ENCODE measurements at places on chromosomes 6 and 20.

DNA sequence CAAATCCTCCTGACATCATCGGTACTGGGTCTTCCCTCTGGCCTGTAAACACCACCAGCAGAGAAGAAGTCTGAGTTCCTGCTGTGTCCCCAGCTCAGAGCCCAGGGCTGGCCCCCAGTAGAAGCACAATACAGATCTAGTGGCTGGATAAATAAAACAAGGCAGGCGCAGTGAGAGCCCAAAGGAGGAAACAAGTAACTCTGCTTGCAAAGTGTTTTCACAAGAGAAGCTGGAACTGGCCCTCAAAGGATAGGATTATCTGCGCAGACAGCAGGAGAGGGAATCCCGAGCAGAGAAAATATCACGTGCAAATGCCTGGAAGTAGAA lies 205.1 kb downstream of the ZDHHC14 start:
- DNase-seq = no peak

GRCh38 chr6:147999001-147999540 lies 343.6 kb upstream of the SASH1 start:
- DNase-seq = no peak

DNA sequence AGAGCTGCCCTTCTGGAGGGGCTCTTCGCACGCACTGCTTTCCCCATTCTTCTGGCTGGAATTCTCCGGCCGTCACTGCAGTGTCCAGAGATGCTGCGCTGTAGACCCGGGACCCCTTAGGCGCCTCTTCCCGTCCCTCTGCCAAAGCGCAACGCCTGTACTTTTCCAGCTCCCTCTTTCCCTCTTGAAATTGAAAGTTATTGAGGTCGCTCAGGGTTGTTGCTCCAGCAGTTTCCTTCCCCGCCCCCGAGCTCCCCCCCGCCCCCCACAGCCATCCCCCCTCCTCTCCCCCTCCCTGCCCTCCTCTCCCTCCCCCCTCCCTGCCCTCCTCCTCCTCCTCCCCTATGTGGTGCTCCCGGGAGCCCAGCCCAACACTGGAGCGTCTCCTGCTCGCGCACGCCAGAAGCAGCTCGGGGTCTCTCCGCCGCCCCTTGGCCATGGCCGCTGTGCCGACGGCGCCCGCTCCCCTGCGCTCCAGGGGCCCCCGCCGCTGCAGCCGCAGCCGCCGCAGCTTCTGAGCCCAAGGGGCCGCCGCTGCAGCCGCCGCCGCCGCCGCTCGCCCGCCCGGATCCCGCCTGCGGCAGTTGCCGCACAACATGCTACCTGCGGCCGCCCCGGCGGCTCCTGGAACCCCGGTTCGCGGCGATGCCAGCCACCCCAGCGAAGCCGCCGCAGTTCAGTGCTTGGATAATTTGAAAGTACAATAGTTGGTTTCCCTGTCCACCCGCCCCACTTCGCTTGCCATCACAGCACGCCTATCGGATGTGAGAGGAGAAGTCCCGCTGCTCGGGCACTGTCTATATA lies at the start of gene RSPO3:
TSS of gene RSPO3 (plus strand) at position 374 of the 804 bp plus-strand sequence. CDS start 522 bp downstream, outside the sequence.
- no peak for DNase-seq

GRCh38 chr20:10280018-10280908 lies 61.6 kb downstream of the SNAP25 start:
- no peak for DNase-seq

GRCh38 chr6:158668707-158669103 lies 18.9 kb downstream of the SYTL3 start:
- no peak for DNase-seq

DNA sequence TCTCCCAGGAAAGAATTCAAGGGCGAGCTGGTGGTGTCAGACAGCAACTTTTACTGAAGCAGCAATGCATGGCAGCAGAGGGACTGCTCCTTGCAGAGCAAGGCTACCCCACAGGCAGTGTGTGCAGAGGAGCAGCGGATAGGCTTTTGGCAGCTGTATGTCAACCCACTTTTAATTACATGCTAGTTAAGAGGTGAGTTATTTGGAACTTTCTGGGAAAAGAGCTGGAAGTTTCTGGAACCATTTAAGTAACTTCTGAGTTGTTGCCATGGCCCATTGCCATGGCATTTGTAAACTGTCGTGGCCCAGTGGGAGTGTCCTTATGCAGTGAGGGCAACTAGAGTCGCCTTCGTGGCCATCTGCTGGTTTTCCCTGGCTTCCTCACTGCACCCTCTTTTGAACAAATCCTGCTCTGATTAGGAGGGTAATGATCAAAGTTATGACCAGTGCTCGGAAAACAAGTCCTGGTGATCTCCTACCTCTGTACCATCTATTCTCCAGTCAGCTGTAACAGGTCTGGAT lies 34.0 kb downstream of the BPIFB4 start:
- DNase-seq = no peak

DNA sequence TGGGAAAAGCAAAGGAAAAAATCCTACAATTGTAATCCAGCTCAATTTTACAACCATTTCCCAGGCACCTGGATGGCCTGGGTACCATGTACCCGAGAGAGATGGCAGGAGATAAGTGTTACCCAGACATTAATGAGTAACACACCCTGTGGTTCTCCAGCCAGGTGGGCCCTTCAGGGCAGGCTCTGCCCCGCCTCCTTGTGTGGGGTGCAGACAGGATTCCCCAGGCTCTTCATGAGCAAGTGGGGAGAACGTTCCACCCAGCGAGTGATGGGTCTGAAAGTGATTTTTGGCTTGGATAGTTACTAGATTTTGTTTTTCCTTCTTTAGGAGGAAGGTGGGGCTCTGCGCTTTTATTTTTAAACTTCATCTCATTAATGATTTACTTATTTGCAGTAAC lies 243.9 kb downstream of the TAF4 start:
- DNase-seq = no peak

DNA sequence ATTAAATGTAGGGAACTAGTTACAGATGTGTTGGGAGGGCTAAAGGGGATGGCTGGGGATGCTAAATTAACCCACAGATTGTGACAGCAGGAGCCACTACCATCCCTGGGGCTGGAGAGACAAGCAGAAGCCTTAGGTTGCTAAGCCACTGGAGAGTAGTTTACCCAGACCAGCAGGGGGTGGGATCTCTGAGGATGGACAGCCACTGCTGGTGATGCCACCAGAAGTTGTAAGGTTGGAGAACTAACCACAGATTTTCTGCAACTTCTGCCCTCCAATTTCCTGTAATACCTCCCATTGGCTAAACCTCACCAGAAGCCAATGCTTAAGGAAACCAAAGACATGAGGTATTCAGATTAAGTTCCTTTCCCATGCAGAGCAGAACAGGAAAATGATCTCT lies 139.6 kb upstream of the NOX3 start:
- no peak for DNase-seq

- no peak for DNase-seq
These were observed 189.0 kb downstream of the ANKRD60 start for GRCh38 chr20:58039274-58040092.

DNA sequence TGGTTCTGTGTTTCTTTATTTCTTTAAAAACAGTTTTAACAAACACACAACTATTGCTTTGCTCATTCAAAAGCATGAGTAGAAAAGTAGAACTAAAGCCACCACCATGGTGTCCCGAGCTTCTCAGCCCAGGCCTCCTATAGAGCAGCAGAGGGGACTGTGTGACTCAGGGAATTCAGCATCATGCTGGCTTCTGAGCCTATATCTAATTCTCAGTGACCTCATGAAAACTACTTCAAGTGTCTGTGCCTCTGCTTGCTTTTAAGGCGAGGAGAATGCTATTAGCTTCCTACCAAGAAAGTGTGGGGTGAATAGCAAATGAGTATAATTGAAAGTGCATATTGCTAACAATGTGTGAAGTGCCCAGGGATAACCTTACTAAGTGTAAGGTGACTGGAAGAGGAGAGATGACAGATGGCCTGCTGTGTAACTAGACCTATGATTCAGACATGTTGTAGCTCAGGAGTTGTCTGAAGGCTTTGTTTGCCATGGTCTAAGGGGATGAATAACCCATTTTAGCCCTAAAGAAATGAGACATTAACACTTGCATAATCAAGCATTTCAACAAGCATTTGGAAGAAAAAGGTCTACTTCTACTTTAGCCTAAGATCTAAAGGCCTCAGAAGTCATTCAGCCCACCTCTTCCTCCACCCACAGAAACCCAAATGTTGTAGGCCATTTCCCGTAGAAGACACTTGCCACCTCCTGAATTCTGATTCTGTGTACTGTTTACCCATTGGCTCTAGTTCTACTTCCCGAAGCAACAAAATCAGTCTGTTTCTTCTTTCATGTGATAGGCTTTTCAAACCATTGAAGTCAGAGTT lies 121.5 kb upstream of the ARG1 start:
- no peak for DNase-seq

GRCh38 chr20:45548410-45548809 lies 1.2 kb upstream of the EPPIN start:
- no peak for DNase-seq

- no peak for DNase-seq
These were observed 11.7 kb downstream of the SFT2D1 start for GRCh38 chr6:166330612-166331011.

DNA sequence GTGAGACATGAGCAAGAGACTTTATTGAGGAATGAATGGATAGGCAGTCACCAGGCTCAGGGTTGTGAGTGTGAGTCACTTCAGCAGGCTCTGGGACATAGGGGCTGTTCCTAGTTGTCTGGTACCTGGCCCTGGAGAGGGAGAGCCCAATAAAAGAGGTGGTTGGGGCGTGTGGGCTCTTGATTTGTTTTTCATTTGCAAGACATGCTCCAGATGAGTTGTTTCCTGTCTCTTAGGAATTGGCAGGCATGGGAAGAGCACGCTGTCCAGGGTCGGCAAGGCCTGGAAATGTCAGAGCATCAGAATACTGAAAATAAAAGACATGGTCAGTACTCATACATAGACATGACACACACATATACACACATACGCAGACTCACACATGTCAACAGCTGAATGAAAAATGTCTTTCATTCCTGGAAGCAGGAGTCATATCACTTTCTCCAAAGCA lies 166.3 kb upstream of the SULF2 start:
- DNase-seq = no peak

- DNase-seq = no peak
These were observed 11.6 kb upstream of the VGLL2 start for GRCh38 chr6:117253785-117254184.

DNA sequence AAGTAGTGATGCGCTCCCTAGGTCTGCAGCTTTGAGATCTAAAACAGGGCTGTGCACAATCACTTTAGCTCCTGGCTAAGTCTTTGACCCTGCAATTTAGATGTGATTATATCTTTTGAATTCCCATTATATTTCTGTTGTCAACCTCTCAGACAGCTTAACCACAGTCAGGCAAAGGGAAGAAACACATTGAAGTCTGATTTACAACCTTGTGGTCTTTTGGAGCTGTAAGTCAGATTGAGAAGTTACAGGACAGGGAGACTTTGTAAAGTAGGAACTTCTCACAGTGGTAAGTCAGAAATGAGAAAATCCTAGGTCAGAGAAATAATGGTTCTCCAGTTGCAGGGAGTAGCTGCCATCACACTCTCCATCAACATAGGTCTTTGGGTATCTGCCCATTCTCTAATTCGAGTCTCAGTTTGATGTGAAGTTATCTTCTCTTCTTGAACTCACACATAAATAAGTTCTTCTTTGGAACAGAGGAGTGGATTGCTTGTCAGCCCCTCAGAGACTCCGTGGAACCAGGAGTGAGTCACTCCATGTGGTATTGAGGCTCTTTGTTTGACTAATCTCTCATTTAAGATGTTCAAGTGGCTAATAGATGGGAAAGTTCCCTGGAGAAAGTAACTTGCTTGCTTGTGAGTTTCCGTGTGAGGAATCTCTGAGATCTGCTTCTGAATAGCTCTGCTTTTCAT lies 35.0 kb upstream of the SGK1 start:
- no peak for DNase-seq

DNA sequence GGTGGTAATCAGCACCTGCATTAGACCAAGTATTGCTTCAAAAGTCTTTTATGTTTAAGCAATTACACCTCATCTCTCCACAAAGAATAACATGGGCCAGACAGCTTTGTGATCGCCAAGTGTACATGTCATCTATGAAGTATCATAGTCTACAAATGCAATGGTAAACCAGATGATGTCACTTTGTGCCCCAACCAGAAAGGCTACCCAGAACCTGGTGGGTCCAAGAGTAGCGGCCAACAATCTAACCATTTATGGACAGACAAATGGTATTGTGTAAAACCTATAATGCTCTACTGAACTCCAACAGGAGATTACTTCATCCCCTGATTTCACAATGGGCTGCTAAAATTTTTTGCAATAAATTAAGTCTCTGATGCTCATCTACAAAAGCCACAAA lies 295.9 kb downstream of the GMDS start:
- no peak for DNase-seq

- no peak for DNase-seq
These were observed 84.4 kb downstream of the LYRM2 start for GRCh38 chr6:89554106-89554505.

DNA sequence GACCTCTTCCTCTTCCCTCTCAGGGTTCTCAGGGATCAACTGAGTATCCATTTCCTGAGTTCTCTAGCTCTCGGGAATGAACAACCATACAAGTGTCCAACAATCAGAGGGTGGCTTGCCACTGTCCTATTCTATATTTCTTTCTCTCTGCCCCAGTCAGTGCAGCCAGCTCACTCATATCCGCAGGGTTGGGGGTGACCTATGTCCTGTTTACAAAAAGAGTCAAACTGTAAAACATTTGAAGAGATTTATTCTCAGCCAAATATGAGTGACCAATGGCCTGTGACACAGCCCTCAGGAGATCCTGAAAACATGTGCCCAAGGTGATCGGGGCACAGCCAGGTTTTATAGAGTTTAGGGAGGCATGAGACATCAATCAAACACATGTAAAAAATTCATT lies 10.8 kb upstream of the BTN3A2 start:
- DNase-seq = no peak

DNA sequence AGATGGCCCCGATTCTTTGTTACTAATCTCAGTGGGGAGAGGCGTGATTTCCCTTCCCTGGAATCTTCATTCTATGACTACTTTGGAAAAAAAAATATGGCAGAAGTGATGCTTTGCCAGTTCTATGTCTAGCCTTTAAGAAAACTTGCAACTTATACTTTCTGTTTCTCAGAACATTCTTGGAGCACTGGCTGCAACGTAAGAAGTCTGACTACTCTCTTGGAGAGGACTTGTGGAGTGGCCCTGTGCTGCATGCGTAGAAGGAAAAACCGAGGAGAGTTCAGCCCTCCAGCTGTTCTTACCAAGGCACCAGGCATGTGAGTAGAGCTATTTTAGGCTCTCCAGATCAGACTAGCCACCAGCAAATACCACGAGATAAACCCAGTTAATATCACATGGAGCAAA lies 77.6 kb upstream of the STXBP5 start:
- DNase-seq = no peak

GRCh38 chr6:87444362-87444761 lies 28.4 kb upstream of the SLC35A1 start:
- DNase-seq = no peak

GRCh38 chr6:52994031-52994838 lies 849 bp downstream of the GSTA4 start:
- DNase-seq = no peak

- DNase-seq = no peak
These were observed 64.0 kb downstream of the CTCFL start for GRCh38 chr20:57460781-57461465.

GRCh38 chr20:59736366-59736765 lies 132.0 kb downstream of the PHACTR3 start:
- no peak for DNase-seq

DNA sequence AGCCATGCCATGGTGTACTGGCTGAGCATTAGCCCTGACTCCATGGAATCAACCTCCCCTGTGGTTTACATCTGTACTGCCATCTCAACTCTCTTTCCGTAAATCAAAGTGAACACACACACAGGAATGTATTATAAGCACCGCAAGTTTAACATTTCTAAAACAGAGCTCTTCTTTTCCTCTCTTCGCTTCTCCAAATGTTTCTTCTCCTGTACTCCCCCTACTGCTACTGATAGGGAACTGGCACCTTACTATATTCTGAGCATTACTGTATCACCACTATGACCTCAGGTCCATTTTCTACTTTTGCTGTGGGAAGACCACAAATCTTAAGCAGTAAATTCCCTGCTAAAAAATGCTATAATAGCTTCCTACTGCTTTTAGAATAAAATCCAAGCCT lies 101.2 kb downstream of the NUS1 start:
- no peak for DNase-seq
